ENCODE measurements at places on chromosomes 5 and 9.

DNA sequence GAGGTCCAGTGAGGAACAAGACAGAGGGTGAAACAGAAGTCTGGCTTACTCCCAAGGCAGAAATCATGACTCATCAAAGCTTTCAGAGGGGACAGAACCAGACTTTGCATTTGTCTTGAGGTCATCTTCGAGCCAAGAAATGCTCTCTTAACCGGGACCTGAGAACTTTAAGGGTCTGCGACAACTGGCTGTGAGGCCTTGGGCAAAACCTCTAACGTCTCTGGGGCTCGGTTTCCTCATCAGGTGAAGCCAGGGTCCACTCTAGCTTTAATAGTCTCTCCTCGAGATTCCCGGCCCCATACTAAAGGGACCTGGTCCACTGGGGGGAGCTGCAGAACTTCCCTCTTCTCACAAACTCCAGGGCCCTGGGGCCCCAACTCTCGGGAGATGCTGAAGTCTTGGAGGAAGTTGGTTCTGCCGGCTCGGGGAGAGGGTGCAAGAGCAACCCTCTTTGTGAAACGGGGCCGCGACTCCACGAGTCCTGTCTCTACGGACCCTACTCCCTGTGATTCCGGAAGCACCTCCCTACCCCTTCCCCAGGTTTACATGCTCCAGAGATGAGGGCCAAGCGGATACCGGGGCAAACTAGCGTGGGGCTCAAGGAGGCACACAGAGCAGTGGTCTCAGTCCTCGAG is 2.6 kb downstream of the GLIS3 start:
- DNase-seq: peak; percentile 88

- DNase-seq: peak; percentile 32
These were observed 483 bp downstream of the G3BP1 start for GRCh38 chr5:151772029-151772845.

DNA sequence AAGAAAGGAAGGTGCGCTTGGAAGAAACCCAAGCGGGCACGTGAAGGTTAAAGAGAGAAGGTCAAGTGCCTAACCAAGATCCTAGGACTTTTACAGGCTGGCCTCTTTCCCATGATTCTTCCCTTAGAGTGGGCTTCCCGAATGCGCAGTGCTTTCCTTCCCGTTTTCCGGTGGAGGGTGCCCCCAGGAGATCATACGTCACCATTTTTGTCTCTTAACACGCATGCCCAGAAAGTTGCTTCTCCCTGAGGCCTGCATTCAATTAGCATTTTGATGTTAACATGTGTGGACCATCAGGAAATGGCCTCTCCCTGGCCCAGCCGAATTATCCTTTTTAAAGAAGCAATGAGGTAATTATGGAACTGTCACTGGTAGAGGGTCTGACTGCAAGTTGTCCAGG is 1.9 kb upstream of the RUSC2 start:
- DNase-seq: no peak

GRCh38 chr5:91141642-91142041 is 241.5 kb downstream of the ARRDC3 start:
- no peak for DNase-seq

- DNase-seq: no peak
These were observed 10.3 kb downstream of the CNOT8 start for GRCh38 chr5:154868702-154869101.

GRCh38 chr5:119452060-119452372 is 281 bp upstream of the HSD17B4 start:
- no peak for DNase-seq

GRCh38 chr5:93305984-93306383 is 275.0 kb downstream of the NR2F1-AS1 start:
- DNase-seq: no peak

GRCh38 chr5:122163121-122164069 is 34.0 kb downstream of the ZNF474 start:
- DNase-seq: peak; percentile 93

GRCh38 chr5:168844922-168845296 is 265.7 kb upstream of the PANK3 start:
- no peak for DNase-seq

DNA sequence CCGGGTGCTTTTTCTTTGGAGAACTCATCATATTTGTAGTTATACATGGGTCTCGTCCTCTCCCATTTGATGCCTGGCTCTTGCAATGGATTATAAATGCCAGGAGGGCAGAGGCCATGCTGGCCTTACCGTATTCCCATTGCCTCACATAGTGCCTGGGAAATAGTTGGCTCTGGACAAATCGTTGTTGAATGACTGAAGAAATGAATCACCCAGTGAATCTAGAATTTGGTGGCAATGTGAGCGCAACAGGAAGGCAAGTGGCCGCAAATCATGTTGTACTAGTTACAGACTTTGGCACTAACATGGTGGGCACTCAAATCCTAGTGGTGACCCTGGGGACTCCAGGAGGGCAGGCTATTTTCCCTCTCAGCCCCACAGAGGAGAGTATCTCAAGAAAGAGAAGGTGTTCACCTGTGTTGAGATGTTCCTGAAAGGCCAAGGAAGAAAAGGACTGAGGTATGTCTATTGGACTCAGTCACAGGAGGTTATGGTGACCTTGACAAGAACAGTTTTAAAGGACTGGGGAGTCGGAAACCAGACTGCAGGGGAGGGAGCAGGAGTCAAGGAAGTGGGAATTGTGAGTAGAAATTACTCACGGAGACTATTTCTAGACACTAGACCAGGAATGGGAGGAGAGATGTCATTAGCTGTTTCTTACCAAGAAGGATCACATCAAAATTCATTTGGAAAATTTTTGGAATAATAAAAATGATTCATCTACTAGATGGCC is 61.7 kb upstream of the COL15A1 start:
- DNase-seq: no peak

DNA sequence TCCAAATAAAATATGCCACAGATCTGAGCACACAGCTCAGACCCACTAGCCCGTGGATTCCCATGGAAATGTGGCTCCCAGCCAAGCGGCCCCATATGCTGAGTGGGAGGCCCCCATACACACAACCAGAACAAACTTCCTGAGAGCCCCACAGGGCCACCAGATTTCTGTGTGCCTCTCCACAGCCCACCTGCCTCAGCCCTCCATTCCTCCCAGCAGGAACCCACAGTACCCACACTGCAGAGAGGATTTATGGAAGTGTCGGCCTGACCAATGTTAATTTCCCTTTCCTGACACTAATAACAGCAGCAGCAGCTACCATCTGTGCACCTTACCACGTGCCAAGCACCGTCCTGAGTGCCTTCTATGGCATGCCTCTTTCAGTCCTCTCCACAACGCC is 99.3 kb upstream of the SPOCK1 start:
- no peak for DNase-seq

- DNase-seq: no peak
These were observed 4.2 kb downstream of the ENTPD8 start for GRCh38 chr9:137436761-137437600.

GRCh38 chr5:154467655-154468354 is 10.2 kb downstream of the HAND1 start:
- peak; percentile 70 for DNase-seq

- DNase-seq: no peak
These were observed 11.1 kb downstream of the CAMSAP1 start for GRCh38 chr9:135896205-135896604.

- no peak for DNase-seq
These were observed 7.8 kb downstream of the YIPF5 start for GRCh38 chr5:144162686-144163085.

DNA sequence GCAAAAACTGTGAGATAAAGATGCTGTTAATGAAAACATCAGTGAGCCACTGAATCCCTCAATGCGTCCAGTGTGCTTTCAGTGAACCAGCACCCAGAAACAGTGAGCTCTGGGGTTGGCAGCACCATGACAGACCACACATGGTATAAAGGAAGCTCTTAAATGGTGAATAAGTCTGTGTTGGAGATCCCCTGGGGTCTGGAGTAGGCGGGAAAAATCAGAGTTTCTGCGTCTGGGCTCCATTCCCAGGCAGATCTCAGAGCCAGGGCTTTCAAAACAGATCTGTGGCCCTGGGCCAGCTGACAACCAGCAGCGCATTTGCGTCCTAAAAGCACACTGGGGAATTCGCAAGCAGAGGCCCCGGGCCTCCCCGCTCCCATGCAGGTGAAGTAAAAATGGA is 233.5 kb downstream of the FRMD3 start:
- no peak for DNase-seq

DNA sequence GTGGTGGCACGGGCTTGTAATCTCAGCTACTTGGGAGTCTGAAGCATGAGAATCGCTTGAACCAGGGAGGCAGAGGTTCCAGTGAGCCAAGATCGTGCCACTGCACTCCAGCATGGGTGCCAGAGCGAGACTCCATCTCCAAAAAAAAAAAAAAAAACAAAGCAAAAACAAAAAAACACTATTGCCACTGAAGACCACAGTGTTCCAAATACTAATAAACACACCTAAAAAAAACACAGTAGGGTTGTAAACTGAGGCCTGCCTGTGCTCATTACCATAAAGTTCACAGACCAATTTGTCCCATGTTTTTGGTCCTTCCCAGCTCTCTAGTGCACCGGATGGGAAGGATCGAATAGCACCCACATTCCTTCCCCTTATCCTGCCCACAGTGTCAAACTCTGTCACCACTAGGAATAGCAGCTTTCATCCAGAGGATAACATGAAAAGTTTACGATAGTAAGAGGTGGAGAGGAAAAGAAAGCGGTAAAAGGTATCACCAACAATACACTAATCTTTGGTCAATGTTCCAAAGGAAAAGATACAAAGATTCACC is 49.2 kb downstream of the MYO10 start:
- no peak for DNase-seq

DNA sequence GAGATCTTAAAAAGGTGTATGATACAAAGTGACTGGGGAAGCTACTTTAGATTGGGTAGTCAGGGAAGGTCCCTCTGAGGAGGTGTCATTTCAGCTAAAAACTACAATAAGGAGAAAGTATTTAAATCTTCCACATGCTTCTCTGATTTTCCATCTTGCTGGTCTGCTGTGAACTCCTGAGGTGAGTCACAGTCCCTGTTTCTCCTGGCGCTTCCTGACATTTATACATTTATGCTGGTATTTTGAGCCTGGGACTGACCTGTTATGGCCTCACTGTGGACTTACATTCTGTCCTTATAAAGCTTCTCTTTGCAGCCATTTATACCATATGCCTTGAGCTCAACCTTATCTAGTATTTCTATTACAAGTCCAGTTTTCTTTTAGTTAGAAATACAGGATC is 95.1 kb downstream of the MED27 start:
- no peak for DNase-seq

DNA sequence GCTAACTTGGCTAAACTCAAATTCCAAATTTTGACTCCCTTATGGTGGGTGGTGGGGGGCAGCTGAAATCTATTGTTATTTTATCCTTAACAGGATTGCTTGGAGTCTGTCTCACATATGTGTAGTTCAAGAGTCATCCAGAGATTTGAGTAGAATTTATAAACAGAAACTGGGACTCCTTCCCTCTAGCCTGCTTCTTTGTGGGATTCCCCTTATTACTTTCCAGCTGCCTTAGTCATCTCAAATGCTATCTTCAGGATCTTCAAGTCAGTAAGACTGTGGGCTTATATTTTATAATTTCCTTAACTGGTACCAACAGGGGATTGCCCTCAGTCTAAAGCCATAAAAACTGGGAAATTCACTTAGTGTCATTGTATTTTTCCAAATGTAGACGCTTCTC is 55.5 kb downstream of the NNT start:
- DNase-seq: peak; percentile 78

DNA sequence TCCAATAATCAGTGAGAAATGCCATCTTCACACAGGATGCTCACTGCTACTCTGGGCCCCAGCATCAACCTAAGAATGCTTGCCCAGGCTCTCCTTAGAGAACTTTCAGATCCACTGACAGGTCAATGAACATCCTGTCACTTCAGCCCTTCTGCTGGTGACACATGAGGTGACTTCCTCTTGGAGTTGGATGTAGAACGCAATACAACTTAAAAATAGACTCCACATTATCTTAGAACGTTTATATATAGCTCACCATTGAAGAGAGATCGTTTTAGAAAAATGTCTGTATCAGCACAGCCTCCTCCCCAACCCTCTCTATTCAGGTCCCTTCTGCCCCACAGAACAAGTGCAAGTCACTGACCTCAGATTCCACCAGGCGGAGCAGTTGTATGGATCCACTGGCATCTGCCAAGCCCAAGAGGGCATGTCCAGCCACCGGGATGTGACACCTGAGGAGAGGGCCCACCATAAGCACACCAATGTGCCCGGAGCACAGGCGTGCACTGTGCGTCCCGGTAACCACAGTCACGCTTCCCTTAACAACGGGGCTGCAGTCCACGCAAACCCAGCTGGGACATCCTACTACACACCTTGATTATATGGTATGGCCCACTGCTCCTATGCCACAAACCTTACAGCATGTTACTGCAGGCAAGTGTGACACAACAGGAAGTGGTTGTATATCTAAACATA is 2.9 kb downstream of the DPH7 start:
- no peak for DNase-seq

DNA sequence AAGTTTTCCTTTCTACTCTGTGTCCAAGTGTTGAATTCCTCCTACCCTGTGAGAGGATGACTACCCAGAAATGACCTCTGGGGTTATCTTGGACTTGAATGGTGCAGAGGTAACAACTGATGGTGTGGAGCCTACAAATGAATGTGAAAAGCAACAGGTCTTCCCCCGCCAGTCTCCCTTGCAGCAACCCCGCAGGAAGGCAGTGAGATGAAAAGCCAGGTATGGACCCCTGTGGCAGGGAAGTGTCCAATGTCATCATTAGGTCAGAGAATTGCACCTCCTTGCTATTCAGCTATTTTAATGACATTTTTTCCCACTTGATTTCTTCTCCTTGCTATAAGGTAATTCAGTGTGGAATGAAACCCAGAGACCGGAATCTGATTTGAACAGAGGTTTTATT is 58.5 kb downstream of the MAT2B start:
- no peak for DNase-seq

DNA sequence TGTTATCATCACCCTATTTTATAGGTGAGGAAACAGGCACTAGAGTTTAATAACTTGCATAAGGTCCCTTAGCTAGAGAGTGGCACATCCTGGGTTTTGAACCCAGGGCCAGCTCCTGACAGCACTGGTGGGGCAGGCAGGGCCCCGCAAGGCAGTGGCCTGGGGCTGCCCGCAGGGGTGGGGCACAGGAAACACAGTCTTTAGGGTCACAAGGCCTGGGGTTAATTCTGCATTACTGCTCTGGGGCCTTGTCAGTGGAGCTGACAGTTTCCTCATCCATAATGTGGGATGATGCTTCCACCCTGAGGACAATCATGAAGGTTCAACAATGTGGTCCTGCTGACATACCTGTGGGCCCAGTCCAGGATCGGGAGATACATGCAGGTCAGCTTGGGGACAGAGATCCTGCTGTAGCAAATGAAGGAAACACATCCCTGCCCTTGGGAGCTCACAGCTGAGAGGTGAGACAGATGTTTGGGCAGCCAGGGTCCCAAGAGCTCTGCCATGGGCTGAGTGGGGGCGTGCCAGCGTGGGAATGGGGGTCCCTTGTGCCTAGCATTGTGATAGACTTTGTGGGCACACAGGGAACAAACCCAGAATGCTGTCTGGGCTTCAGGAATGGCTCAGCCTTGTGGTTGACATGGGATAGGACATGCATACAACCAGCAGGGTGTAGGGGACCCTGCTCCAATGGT is 14.7 kb downstream of the FGF18 start:
- DNase-seq: no peak

GRCh38 chr9:81417941-81418340 is 271.4 kb downstream of the TLE1 start:
- no peak for DNase-seq

- DNase-seq: no peak
These were observed 66.0 kb downstream of the AMBP start for GRCh38 chr9:114012126-114012525.

GRCh38 chr9:114284316-114285060 is 38.4 kb upstream of the ORM1 start:
- DNase-seq: no peak
